ENCODE measurements at places on chromosomes 2 and 18.

- DNase-seq, result no peak
Observed at GRCh38 chr2:101277111-101277510, 24.4 kb downstream of the CNOT11 start.

- no peak for DNase-seq
Observed at GRCh38 chr2:17122887-17123501, 395.2 kb downstream of the RAD51AP2 start.

GRCh38 chr2:7780321-7780720 is 863.1 kb downstream of the RNF144A start:
- no peak for DNase-seq

- no peak for DNase-seq
Observed at GRCh38 chr2:19474128-19474527, 115.7 kb upstream of the OSR1 start.

DNA sequence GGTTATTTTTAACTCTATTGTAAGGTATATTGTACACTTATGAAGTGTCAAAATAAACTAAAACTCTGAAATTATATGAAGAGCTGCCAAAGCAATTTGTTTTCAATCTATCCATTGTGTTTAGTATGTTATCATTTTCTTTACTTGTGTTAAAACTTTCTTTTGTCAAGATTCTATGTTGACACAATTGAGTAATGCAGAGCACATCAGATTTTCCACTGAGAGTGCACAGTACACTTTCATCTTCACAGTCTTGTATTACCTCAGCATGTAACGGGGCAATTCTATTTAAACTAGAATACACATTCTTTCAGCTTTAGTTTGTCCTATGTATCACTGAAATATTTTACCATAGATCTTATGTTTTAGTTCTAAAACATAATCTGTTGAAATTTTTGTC is 304.4 kb upstream of the ZC3H15 start:
- DNase-seq, result no peak

GRCh38 chr2:25331686-25332365 is 9.9 kb downstream of the DNMT3A start:
- no peak for DNase-seq

GRCh38 chr2:79428745-79429144 is 84.1 kb upstream of the CTNNA2 start:
- DNase-seq, result peak; percentile 6

DNA sequence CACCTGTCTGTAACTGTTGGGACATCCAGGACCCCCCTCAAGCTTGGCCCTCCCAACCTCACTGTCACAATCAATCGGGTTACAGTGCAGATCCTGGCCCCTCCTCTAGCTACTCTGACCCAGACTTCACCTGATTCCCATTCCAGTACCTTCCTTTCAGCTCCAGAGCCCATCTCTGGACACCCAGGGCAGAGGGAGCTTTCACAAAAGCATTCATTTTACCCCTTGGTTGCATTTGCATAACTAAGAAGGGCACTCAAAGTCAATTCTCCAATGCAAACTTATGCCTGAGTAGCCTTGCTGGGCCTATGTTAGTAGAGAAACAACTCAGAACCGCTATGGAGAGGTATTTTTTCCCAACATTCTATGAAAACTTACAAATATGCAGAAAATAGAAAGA is 7.4 kb downstream of the ZAP70 start:
- no peak for DNase-seq

DNA sequence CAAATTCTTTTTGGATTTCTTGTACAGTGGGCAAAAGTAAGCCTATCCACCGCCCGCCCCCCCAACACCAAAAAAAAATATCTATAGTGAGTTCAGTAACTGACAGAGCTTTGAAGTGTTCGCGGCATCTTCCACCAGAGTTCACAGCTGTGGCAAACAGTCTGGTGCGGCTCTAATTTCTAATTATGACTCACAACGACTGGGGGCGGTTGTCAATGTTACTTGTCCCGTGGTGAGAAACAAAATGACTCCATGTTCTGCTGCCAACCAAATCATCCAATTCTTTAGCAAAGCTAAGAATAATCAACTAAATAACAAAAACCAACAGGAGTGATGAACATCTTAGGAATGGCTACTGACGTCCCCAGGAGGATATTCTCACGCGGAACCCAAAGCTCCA is 392.5 kb upstream of the SALL3 start:
- DNase-seq, result no peak

DNA sequence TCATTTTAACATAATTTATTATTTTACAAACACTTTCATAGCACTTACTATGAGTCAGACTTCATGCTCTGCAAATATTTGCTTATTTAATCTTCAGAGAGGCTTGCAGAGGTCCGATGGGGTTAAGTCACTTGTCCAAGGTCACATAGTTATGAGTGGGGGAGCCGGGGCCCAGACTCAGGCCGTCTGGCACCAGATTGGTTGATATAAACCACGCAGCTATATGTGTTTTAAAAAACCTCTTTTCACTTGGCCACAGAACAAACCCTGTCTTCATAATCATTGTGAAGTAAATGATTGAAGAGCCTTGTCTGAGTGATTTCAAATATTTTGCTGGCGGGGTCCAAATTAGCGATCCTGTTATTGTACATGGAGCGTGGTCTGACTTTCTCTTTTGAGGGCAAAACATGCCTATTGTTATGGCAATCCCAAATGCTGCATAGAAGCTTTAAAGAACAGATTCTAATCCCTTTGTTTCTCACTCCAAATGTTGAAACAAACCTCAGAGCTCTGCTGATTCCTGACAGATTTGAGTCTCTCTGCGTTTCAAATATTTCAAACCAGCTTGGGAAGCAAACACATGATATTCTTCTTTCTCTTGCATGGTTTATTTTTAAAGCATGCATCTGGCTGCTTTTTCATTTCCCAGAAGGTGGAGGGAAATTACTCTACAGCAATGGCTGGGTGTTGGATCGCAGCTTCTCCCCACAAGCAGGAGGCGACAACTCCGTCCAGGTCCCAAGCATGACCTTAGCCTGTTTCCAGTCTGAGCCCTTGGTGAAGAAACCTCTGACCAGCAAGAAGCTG is 142.4 kb downstream of the DDX1 start:
- DNase-seq, result no peak

GRCh38 chr18:24321071-24321470 is 76.6 kb downstream of the OSBPL1A start:
- DNase-seq, result no peak

- peak; percentile 30 for DNase-seq
Observed at GRCh38 chr2:54598347-54599325, 124.8 kb upstream of the EML6 start.

DNA sequence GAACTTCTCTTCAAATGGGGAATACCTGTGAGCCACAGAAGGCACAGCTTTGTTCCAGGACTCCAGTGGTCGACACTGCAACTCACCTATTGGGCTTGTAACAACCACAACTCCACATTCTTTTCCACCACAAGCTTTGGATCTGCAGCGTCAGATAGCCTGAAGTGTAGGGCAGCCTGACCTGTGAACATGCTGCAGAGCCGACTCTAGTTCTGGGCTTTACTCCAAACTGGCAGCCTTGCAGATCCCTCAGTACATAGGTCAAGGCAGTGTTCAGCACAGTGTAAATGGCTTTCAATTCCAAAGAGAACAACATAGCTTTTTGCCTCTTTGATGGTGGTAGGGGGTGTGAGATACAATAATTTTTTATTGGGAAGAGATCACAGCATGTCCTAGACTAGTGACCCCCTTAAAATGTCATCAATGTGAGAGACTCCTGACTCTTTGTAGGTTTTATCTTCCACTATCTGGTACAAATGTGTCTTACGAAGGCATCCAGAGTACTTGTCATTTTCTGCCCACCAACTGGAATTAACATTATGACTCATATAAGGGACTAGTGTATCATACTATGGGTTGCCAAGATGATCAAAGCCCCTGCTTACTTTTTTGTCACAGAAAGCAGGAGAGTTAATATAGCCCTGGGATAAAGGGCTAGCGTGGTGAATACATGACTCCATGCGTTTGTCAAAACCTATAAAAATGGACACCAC is 149.8 kb downstream of the COPS8 start:
- no peak for DNase-seq

GRCh38 chr18:2655954-2656236 is 369 bp downstream of the SMCHD1 start:
- no peak for DNase-seq

DNA sequence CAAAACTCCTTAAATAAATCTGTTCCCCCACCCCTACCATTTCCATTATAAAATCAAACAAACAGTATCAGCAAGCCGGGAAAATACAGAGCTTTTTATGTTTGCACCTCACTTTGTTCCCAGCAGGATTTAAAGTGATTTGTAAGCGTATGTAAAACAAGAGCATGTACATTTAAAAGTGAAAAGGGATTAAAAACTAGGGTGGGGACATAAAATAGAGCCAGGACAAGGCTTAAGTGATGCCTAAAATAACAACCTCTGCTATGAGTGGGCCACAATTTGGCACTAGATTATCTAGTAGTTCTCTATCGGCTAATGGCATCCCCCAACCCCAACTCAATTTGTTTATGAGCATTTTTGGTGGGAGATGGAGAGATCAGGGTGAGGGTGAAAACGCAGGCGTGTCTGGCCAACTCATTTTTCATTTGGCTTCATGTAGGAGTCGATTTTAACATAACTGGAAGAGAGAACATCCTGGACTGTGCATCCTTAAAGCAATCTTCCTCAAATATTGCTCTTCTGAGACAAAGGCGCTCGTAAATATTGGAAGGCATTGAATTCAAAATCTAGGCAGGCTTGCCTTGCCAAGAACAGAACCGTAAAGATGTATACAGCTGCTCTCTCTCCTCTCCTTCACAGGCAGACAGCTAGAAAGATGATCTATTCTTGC is 34.5 kb upstream of the TSPYL6 start:
- no peak for DNase-seq

DNA sequence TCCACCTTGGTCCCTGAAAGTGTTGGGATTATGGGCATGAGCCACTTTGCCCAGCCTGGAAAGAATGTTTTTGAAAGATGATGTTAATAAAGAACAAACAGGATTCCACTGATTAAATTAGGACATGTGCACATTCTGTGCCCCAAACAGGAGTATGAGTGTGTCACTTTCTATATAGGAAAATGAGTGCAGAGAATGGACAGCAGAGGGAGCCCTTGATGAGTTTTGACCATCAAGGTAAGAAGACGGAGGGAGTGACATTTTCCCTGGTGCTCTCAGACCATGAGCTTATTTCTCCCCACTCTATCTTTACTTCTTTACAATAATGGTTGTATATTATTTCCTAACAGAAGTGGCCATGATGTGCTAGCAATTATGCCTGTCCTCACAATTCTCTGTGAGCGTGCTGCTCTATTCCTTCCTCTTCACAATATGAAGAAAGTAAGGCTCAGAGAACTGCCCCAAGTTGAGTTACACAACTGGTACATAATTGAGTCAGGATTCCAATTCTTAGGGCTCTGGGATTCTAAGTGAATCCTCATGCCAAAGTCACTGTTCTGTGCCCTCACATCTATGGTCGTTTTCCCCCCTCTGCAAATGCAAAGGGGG is 20.6 kb downstream of the RPL37A start:
- peak; percentile 95 for DNase-seq

DNA sequence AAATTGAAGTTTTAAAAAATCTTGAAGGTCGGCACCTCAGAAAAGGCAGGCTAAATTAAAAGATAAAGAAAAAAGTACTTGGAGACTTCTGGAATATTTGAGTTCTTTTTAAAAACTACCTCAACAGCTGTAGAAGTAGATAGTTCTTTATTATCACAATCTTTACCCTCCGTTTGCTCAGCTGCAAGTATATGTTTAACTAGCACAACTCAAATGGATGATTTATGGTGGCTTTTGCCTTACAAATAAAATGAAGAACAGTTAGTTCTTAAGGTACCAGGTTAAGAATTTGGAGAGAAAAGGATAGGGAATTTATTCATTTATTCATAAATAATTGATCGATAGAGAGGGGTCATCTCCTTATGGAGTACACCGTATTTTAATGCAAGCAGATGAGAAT is 237.6 kb upstream of the FOSL2 start:
- no peak for DNase-seq

Data from NCI-H82 (cell line).